ENCODE measurements at places on chromosomes 2 and 18. TPM values are rescaled to one million over a fixed set of nuclear protein-coding genes. Genes with fewer than 3 reads are reported as not detected.

SETBP1 gene
- total RNA-seq: 0.10 TPM

SERPINB13 gene
- not detected for total RNA-seq

KCNG3 gene
- total RNA-seq: 2.5 TPM

FAM110C gene
- total RNA-seq: not detected

SEMA4C gene
- total RNA-seq: 40.1 TPM

CLK1 gene
- total RNA-seq: 51.7 TPM

MAP3K19 gene
- total RNA-seq: not detected

CCDC150 gene
- 4.4 TPM for total RNA-seq

PHOSPHO2 gene
- 13.5 TPM for total RNA-seq

FOXI3 gene
- total RNA-seq: not detected

LIMS4 gene
- total RNA-seq: 0.10 TPM

NYAP2 gene
- not detected for total RNA-seq

AP1S3 gene
- total RNA-seq: 8.9 TPM

OSR1 gene
- total RNA-seq: 6.3 TPM

All from A172 (cell line).